ENCODE measurements at places on chromosomes 7 and 10.

DNA sequence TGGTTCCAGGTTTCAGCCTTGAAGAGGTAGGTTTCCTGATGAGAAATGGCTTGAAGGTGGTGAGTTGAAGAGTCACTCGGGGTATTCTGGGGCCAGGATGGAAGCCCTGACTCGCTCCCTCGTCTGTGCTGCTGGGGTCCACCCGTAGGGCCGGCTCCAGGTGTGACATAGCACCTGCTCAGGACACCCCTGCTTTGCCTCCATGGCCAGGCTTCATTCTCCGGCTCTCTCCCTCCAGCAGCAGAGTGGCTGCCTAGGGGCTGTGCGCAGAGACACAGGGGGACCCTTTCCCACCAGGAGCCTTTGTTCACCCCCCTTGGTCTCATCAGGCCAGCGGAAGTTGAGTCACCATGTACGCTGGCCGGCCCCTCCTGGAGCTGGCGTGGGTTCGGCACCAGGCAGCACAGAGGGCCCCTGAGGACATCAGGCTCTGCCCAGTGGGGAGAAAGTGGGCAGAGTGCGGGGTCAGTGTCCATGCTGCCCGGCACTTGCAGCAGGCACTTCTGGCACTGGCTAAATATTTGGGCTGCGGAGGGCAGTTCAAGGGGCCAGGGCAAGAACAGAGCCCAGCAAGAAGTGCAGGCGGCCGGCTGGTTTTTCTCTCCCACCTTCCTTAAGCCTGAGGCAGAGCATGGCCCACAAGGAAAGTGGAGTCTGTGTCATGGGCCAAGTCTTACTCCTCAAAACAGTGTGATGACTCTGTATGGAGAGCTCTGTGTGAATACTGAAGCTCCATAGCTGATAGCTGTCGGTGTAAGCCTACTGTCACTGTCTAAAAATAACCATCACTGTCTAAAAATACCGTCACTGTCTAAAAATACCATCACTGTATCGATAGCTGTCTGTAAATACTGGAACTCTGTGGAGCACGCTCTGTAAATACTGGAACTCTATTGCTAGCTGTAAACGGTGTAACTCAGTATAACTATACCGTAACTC lies 3.7 kb upstream of the PRKAR1B start:
- DNase-seq, result no peak

GRCh38 chr7:43906331-43907010 lies at the start of gene URGCP:
TSS of gene URGCP (minus strand) at chr7:43906596. CDS start at chr7:43906575, 21 bp downstream.
- no peak for DNase-seq

DNA sequence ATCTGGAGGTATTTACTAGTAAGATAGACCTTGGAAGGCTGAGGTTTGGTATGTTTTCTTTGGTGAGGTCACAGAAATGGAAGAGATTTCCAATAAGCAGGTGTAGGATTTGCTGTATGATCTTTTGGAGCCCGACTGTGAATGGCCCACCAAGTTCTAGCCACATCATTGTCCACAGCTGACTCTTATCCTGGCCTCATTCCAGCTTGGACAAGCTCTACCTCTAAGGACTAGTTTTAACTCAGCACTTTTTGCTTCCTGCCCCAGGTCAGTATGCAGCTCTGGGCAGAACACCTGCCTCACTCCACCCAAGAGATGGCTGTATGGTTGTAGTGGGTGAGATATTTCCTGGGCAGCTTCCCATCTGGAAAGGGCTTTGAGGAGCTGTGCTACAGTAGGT lies 6.1 kb upstream of the CPA4 start:
- no peak for DNase-seq

- no peak for DNase-seq
Measured at GRCh38 chr7:135204876-135205275, 6.5 kb downstream of the WDR91 start.

- peak; percentile 22 for DNase-seq
Measured at GRCh38 chr7:116698930-116699721, 27.1 kb downstream of the MET start.

DNA sequence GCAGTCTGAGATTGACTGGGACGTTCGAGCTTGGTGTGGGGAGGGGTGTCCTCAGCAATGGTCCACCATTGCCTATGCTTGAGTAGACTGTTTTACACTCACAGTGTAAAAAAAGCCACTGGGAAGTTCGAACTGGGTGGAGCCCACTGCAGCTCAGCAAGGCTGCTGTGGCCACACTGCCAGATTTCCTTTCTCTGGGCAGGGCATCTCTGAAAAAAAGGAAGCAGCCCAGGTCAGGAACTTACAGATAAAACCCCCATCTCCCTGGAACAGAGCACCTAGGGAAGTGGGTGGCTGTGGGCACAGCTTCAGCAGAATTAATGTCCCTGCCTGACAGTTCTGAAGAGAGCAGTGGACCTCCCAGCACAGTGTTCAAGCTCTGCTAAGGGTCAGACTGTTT lies 80.3 kb downstream of the BICC1 start:
- no peak for DNase-seq

DNA sequence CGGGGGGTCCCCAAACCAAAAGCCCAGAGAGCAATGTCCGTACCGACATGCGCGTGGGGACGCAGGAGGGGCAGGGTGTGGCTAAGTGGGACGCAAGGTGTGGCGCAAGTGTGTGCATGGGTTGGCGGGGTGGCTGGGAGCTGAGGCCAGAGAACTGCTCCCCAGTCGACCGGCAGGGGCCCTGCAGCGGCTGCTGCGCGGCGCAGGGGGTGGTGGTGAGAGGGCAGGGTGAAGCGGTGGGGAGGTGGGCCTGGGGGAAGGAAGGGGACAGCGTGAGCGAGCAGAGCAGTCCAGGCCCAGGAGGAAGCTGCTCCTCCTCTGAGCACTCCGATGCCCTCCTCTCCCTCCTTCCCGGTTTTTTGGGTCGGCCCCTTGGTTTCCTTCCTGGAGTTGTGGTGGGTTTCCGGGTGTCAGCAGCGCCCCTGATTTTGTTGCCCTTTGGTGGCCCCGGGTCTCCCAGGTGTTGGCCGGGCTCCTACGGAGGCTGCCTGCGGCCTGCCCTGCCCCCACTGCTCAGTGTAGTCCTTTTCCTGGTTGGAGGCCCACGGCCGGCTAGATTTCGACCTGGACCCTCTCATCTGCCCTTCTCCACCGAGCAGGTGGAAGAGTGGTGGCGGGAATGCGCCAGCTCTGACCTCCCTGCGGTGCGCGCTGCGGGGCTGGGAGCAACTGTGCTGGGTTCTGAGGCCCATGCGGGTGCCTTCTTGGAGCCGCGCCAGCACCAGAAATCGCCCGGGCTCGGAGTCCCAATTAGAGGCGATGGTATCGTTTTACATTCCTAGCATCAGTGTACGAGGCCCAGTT lies 40.5 kb upstream of the COMTD1 start:
- no peak for DNase-seq

DNA sequence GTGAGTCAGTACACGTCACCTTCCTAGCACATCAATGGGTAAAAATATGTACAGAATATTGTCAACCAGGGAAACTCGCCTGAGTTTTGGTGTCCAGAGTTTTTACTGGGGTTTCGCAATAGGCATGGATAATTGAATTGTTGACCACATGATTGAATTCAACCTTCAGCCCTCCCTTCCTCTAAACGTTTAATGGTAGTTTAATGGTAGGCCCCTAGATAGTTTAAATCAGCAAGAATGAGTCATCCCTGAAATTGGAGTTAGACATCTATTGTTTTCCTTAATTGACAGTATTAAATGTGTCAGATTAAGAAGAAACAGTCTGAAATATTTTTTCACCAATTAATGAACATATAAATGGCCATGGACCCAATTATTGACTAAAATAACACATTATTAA lies 57.8 kb upstream of the CACNA2D1 start:
- no peak for DNase-seq

DNA sequence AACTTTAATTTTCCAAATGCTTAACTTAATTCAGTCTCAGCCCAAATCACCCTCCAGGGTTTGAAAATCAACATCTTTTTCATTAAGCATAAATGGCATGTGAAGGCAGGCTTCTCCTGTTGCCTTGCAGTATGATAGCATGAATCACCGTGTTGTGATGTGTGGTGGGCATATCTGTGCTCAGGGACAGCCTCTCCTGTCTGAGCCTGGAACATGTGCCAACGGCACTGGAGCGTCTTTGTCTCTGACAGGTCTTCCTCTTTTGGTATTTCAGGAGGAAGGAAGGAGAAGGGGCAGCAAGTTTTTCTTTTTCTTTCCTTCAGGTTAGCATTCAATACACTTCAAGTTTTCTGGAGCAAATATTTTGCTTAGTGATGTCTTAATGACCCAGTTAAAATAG lies 57.6 kb downstream of the LRGUK start:
- DNase-seq, result no peak

Data from NCI-H524 (cell line).